ENCODE measurements at places on chromosomes 5 and 9.

GRCh38 chr5:6584101-6584645 is 48.7 kb downstream of the NSUN2 start:
- DNase-seq, result no peak

GRCh38 chr9:77000330-77000729 is 19.1 kb upstream of the FOXB2 start:
- DNase-seq, result no peak

DNA sequence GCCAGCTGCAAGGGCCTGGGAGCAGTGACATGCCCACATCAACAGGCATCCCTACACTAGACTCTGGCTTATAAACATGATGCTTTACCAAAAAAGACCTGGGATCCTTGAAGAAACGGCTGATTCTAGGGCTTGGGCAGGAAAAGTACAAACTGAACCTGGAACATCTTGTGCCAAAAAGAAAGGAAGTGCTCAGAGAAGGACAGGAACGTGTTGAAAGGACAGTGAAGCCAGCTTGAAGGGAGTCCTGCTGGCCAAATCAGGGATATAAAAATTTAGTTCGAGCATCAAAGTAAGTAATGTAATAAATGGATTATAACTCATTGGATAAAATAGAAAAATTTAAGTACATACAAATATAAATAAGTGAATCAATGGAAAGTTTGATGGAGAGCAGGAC is 58.1 kb downstream of the ALDH7A1 start:
- no peak for DNase-seq

- DNase-seq, result no peak
Measured at GRCh38 chr5:58598440-58598839, 15.6 kb downstream of the RAB3C start.

DNA sequence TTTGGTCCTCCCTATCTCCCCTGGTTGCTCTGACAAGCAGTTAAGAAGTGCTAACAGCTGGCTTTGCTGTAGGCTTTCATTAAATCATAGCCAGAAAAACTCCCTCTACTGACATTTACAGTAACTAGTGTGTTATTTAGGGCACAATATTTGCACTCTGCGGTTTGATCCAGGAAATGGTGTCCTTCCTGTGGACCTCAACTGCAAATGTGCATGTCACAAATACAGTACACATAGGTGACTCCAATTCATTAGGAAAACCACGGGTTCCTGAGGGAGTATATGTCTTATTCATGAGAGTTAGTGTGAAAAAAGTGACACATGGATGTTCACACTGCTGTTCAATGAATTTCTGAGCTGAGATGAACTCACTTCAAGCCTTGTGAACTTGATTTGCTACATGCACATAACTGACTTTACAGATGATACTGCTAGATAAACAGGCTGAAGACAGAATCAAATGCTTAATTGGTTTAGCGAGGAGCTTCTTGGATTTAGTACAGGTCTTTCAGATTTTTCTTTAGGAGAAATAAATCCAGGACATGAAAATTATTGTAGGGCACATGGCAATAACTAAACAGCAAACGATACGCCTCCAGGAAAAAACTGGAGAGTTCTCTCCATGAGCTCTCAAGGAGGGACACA is 281.5 kb downstream of the EFNA5 start:
- DNase-seq, result peak; percentile 70

Measured in natural killer cell treated with Interleukin-12 subunit alpha and Interleukin-12 subunit beta and Interleukin-15 and Interleukin-18, amount 100 ng/mL, for 72 hours (primary cell).